NCI-H460 (cell line): ENCODE measurements at places on chromosomes 1 and 21. TPM values are rescaled to one million over a fixed set of nuclear protein-coding genes. Genes with fewer than 3 reads are reported as not detected.

DNA sequence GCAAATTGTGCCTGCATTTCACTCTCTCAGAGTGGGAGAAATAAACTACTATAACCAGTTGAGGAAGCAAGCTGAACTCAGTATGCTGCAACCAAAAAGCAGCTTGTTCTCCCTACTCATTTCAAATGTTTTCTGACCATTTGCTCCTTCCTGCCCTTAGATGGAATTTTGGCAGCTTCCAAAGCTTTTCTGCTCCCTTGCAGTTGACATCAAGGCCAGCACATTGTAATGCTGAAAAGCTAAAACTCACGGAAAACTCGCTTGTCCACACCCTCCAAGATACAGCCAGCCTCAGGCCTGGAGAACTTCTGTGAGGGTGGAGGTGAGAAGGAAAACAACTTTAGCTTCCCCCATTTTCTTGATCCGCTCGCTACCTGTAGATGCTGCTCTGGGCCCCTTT, 5.0 kb upstream of the CHML start:
- DNase-seq: no peak

DNA sequence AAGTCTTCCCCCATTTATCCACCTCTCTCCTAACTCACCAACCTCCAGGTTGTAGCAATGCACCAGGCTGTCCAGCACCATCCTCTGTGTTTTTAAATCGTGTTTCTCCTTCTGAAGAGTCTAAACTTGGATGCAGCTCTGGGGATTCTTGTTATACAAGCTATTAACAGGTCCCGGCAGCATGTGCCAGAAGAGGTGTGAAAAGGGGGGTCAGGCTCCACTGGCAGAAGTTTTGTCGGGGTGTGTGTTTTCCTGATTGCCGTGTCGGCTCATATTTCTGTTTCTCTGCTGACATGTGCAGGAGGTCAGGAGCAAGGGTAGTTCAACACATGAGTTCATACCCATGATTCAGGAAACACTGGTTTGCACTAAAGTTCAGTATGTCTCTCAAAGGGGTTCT, 658.6 kb upstream of the CAMK1G start:
- no peak for DNase-seq

PMVK gene
- total RNA-seq: 9.7 and 14.0 TPM in 2 replicates

DNA sequence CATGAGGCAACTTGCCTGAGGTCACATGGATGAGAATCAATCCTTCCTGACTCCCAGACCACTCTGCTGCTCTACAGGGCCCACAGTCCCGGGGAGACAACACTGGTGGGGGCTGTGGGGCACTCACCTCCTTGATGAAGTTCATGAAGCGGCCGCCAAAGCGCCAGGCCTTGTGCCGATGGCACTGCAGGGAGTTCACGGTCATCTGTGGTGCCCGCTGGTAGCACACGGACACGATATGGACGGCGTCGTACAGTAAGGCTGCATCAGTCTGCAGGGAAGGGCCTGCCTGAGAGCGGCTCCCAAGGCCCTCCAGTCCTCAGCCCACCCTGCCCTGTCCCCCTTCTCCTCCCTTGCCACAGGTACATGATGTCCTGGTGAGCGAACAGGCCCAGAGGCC, 175.3 kb downstream of the GRIK3 start:
- DNase-seq: no peak

- DNase-seq: no peak
Observed at GRCh38 chr1:198205016-198205684, 48.4 kb downstream of the NEK7 start.

DNA sequence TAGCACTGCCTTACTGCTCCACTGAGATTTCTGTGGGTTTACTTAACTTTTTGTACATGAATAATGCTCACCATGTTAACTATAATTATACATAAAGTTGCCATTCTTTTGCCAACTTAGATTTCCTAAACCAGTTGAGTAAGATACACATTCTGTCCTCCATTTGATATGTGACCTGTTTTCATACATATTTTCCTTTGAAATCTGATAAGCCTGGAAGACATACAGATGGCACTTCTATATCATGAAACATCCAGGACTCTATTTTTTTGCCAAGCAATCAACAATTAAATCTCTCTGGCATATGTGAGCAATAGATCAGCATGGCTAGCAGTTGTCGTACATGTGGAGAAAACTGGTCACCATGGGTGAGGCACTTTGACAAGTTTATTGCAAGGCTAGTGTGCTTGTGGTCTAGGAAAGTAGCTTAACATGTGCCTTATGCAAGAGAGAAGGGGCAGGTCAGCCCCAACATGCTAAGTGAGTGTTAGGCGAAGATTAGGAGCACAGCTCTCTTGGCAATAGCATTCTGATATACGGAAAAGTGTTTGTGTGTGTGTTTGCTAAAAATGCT, 14.2 kb downstream of the PRRX1 start:
- DNase-seq: no peak

DNA sequence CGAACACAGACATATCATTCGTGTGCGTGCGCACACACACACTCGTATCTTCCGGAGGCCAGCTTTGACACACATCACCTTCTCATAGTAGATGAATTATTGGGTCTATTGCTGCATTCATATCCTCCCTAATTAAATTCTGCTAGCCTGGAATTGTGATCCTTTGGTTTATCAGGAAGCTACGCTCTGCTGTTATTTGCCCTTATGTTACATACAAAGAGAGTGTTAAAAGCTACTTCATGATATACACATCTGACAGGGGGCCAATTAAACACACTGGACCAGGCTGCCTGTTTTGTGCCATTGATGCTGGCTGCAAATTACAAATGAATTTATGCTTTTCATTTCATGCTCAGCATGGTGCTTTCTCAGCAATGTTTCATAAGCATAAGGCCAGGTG, 252.0 kb downstream of the RHOU start:
- DNase-seq: no peak

GRCh38 chr1:32990887-32991286, 26.3 kb upstream of the RNF19B start:
- no peak for DNase-seq

DNA sequence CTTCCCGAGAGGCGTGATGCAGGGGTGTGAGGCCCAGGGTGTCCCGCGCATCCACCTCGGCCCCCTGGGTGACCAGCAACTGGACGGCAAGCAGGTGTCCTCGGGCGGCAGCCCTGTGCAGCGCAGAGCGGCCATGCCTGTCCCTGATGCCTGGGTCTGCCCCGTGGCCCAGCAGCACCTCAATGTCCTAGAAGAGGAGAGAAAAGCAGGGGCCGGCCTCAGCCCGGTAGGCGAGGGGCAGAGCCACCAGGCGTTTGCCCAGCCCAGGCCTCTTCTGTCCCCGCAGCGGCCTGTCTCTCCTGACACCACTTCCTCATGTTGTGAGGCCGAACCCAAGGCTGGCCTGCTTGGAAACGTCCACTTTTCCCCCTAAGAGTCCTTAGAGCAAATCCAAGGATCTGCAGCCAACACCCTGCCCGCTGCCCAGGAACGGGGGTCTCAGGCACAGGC, 1.7 kb downstream of the ANKRD65 start:
- no peak for DNase-seq

- no peak for DNase-seq
Observed at GRCh38 chr21:45003331-45004058, 63.7 kb downstream of the SLX9 start.

DNA sequence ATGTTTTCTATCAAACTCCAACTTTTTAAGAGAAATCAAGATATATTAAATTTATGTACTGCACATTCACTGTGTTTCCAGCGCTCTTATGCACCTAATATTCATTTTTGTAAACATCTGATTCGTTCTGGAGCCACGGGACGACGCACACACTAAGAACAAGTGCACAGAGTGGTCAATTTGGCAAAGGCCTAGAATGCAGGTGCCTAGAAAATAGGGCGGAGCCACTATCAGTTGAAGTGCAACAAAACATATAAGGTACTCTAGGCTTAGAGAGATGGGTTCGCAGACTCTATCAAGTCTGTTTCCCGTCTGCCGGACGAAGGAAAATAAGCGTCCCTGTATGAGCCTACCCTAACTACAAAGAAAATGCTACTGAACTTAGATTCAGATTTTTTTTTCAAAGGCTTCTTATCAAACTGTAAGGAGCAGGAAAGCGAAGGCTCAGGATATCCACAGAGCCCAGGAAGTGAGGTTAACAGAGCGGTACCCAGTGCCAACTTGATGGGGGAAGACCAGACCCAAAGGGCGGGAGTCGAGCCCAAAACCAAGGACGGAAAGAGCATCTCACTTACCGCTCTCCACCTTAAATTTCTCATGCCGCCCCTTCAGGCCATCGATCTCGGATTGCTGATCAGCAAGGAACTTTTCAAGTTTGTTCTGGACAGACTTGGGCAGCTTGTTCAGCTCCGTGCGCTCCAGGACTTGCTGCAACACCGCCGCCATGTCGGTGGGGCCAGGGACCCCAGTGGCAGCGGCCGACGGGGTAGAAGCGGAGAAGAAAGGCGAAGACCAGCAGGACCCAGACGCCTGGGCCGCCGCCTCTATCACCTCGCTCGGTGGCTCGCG, 526 bp downstream of the TPR start:
- peak; percentile 9 for DNase-seq

ZFP69 gene
- 5.1 and 6.0 TPM in 2 replicates for total RNA-seq

DNA sequence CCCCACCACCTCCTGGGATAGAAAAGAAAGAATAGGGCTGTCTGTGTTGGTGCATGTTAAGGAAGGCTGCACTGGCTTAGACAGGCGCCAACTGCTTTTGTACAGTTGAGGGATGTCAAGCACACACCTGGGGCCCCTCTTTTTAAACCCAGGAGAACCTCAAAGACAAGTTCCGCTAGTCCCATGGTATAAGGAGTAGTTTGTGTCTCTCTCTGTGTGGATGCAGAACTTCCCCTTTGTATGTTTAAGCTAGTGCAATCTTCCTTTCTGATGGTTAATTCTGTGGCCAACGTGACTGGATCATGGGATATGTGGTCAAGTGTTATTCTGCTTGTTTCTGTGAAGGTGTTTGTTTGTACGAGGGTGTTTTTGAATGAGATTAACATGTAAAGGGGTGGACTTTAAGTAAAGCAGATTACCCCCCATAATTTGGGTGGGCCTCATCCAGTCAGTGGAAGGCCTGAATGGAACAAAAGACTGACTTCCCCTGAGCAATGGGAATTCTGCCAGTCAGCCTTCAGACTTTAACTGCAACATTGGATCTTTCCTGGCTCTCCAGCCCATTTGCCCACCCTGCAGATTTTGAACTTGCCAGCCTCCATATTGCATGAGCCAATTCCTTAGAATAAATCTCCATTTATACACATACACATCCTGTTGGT, 9.5 kb upstream of the DUSP10 start:
- DNase-seq: no peak

GRCh38 chr21:36089946-36090345, 20.1 kb downstream of the CBR1 start:
- DNase-seq: no peak

DNA sequence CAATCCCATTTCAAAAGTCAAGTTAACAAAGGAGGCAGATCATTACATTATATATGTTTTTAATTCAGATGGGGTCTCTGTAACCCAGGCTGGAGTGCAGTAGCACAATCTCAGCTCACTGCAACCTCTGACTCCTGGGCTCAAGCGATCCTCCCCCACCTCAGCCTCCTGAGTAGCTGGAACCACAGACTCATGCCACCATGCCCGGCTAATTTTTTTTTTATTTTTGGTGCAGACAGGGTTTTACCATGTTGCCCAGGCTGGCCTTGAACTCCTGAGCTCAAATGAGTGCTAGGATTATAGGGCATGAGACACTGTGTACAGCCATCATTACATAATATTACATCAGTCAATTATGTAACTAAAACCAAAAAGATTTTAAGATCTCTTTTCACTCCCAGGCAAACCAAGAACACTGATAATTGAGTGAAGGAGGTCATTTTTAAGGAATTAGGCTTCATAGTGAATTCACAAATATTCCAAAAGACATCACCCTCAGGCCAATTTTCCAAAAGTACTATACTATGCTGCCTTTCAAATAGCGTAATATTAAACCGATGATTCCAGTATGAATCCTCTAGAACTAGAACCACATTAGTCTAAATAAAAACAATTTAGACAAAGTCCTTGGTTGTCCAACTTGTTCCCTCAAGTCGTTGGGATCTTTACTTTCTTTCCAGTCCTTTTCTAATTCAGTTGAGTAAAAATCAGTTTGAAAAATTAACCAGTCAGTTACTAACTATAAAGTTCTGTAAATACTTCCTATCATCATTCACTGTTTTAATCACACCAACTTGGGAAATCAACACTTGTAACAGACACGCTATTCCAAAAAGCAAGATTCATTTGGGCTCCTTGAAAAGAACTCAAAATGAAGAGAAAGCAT, 16.1 kb downstream of the TOMM20 start:
- no peak for DNase-seq

GRCh38 chr1:22076346-22076745, 23.8 kb downstream of the CDC42 start:
- no peak for DNase-seq

KRTAP12-2 gene
- total RNA-seq: not detected in 2 replicates

GRCh38 chr21:39175154-39175553, 8.1 kb downstream of the PSMG1 start:
- DNase-seq: no peak

SASS6 gene
- 7.7 TPM in 2 replicates for total RNA-seq

GRCh38 chr1:243391355-243391754, 135.5 kb downstream of the SDCCAG8 start:
- DNase-seq: no peak

GRCh38 chr1:43832255-43832654, 101.3 kb upstream of the ARTN start:
- no peak for DNase-seq

GRCh38 chr1:24919791-24920532, 10.1 kb downstream of the RUNX3 start:
- no peak for DNase-seq

- no peak for DNase-seq
Observed at GRCh38 chr1:224921354-224921753, 8.1 kb upstream of the DNAH14 start.

DNA sequence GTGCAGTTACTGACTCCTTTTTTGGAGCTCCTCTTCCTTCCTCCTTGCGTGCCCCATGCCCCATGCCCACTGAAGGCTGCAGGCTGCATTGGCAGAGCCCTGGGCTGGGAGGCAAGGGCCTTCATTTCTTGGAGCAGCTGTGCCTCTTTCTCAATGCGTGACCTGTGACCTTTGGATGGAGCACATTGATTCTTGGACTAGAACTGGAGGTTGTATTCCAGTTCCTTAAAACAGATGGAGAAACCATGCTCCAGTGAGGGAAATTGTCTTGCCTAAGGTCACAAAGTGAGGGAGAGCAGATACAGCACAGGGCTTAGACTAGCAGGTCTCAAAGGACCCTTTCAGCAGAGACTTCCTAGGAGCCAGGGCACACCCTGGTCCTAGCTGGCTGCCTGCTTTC, 9.0 kb downstream of the TMEM269 start:
- DNase-seq: no peak

DNA sequence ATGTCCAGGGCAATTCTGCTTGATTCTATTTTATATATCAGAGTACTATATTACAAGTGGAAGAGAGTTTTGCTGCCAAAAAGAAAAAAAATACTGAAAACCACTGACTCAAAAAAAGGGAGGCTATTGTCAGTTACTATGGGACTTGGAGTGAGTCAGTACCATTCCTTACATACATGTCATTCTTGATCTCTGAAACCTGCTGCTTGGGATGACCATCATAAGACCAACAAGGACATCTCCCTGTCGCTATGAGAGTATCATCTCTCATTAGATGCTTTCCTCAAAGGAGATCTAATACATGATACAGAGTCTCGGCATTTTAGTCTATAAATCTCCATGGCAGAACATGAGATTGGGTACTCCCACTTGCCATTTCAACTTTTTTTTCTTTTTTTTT, 11.8 kb upstream of the INPP5B start:
- no peak for DNase-seq
